ENCODE measurements at places on chromosomes 2 and 18. TPM values are rescaled to one million over a fixed set of nuclear protein-coding genes. Genes with fewer than 3 reads are reported as not detected.

The TNFRSF11A gene
- 3.5 TPM for total RNA-seq

- H3K27ac ChIP-seq = peak overlapping the region; percentile 40
- no peaks in the 10 kb centered on the region for H3K27me3 ChIP-seq
- H3K36me3 ChIP-seq = no peaks in the 10 kb centered on the region
- peaks cover 4% of the 10 kb centered on the region for H3K4me1 ChIP-seq
- H3K4me3 ChIP-seq = no peak overlapping the region
Observed at GRCh38 chr2:225487878-225488416, 88.4 kb downstream of the NYAP2 start.

The CAPG gene
- total RNA-seq = 61.1 TPM

DNA sequence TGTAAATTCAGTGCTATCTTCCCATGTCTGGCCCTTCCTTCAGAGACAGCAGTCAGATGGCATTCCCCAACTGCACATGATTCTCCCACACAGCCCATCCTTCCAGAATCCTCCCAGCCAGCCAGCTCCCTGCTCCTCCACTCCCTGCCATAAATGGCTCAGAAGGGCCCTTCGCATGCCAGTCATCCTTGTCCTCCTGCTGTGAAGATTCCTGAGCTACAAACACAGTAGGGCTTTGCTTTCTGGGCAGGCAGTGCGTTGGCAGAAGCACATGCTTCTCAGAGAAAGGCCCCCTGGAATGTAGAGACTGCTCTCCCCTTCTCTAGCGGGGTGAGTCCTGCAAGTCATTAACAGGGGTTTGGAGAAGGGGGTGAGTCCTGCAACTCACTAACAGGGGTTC is 71.9 kb downstream of the TEX51 start:
- H3K4me1 ChIP-seq = peaks cover 19% of the 10 kb centered on the region
- peaks cover 29% of the 10 kb centered on the region for H3K27me3 ChIP-seq
- no peaks in the 10 kb centered on the region for H3K36me3 ChIP-seq
- no peak overlapping the region for H3K27ac ChIP-seq

- no peak overlapping the region for H3K4me3 ChIP-seq
- no peak for DNase-seq
- H3K4me1 ChIP-seq = peaks cover 24% of the 10 kb centered on the region
Observed at GRCh38 chr2:100743741-100744140, 76.2 kb upstream of the NPAS2 start.

DNA sequence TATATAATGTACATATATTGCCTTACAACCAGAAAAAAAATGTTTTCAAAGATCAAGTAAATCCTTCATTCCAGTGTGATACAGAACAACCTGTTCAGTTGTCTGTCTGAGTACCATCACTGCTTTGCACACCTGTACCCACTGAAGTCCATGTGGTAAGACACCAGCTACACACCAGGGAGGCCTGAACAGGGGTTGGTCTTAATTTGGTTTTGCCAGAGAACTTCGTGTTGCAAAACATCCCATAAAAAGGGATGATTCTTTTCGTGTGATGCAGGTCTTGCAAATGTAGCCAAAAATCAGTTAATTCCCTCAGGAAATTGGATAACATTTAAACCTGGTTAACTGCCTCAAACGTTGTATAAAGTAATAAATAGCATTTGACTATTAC is 73.7 kb upstream of the SLC1A4 start:
- no peak overlapping the region for H3K4me3 ChIP-seq
- DNase-seq = no peak
- peaks cover 3% of the 10 kb centered on the region for H3K27me3 ChIP-seq

The ELOA2 gene
- not detected for total RNA-seq

GRCh38 chr2:86038291-86039081 is 67.2 kb downstream of the POLR1A start:
- H3K4me1 ChIP-seq = peaks cover 23% of the 10 kb centered on the region
- peak overlapping the region; percentile 79 for H3K27ac ChIP-seq
- DNase-seq = no peak
- H3K27me3 ChIP-seq = no peaks in the 10 kb centered on the region

GRCh38 chr2:236538242-236538641 is 31.4 kb upstream of the ACKR3 start:
- H3K27me3 ChIP-seq = peaks cover 39% of the 10 kb centered on the region
- no peak for DNase-seq
- H3K36me3 ChIP-seq = no peaks in the 10 kb centered on the region
- peaks cover 4% of the 10 kb centered on the region for H3K4me1 ChIP-seq
- no peak overlapping the region for H3K27ac ChIP-seq

The SNRNP27 gene
- 35.3 TPM for total RNA-seq

- H3K4me1 ChIP-seq = peaks cover 5% of the 10 kb centered on the region
- no peak for DNase-seq
- H3K27ac ChIP-seq = no peak overlapping the region
- no peak overlapping the region for H3K4me3 ChIP-seq
- H3K27me3 ChIP-seq = no peaks in the 10 kb centered on the region
Observed at GRCh38 chr18:75612456-75612855, 185.0 kb upstream of the SMIM21 start.

GRCh38 chr2:32904751-32905150 is 42.0 kb upstream of the LTBP1 start:
- H3K27me3 ChIP-seq = peaks cover 8% of the 10 kb centered on the region
- no peak for DNase-seq
- no peak overlapping the region for H3K27ac ChIP-seq
- H3K36me3 ChIP-seq = no peaks in the 10 kb centered on the region

GRCh38 chr2:182170341-182170740 is 184.7 kb downstream of the PPP1R1C start:
- H3K4me1 ChIP-seq = peaks cover 4% of the 10 kb centered on the region
- H3K4me3 ChIP-seq = no peak overlapping the region
- no peak for DNase-seq
- H3K27ac ChIP-seq = no peak overlapping the region
- H3K36me3 ChIP-seq = no peaks in the 10 kb centered on the region

- H3K4me1 ChIP-seq = peaks cover 4% of the 10 kb centered on the region
- peak overlapping the region; percentile 33 for H3K27ac ChIP-seq
- peak; percentile 74 for DNase-seq
- no peaks in the 10 kb centered on the region for H3K36me3 ChIP-seq
- peaks cover 49% of the 10 kb centered on the region for H3K27me3 ChIP-seq
Observed at GRCh38 chr18:34158881-34159690, 65.6 kb downstream of the NOL4 start.

- H3K4me3 ChIP-seq = no peak overlapping the region
- H3K27me3 ChIP-seq = no peaks in the 10 kb centered on the region
Observed at GRCh38 chr18:993560-993959, 88.9 kb downstream of the ADCYAP1 start.

The RNF152 gene
- 23.6 TPM for total RNA-seq

The TRIB2 gene
- total RNA-seq = 90.9 TPM

GRCh38 chr2:45771261-45771660 is 119.8 kb downstream of the PRKCE start:
- DNase-seq = no peak
- peaks cover 9% of the 10 kb centered on the region for H3K27me3 ChIP-seq
- peak overlapping the region; percentile 36 for H3K27ac ChIP-seq
- H3K36me3 ChIP-seq = no peaks in the 10 kb centered on the region

GRCh38 chr18:76994086-76994654 is 138.4 kb downstream of the MBP start:
- H3K4me1 ChIP-seq = peaks cover 49% of the 10 kb centered on the region
- H3K27me3 ChIP-seq = no peaks in the 10 kb centered on the region
- H3K27ac ChIP-seq = no peak overlapping the region
